Stimulated activated CD4-positive, alpha-beta T cell treated with anti-CD3 and anti-CD28 coated beads, Interleukin-4, amount 100 ng/mL, for 4 hours (primary cell): ENCODE measurements at places on chromosomes 1 and 21.

GRCh38 chr1:80018348-80018747 lies 1011.8 kb upstream of the ADGRL4 start:
- no peak for DNase-seq

- DNase-seq: no peak
These were observed 173.4 kb downstream of the TOMM20 start for GRCh38 chr1:234955107-234955731.

GRCh38 chr1:57949168-57949567 lies 525.3 kb upstream of the DAB1 start:
- no peak for DNase-seq

GRCh38 chr1:165036403-165036802 lies 320.1 kb downstream of the LMX1A start:
- DNase-seq: no peak

DNA sequence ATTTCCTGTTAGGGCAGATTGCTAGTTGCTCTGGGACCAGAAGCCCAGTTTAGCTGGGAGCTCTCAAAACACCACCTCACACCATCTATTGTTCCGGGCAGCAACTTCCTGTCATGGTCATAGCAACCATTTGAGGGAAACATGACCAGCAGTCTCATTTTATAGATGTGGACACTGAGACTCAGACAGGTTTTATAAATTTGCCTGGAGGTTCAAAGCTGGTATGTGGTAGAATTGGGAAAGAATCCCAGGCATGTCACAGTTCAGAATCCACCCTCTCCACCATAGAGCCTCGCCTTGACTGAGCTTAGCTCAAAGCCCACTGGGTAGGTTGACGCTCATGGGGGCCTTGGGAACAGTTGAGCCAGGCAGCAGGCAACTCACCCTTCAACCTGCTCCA lies 14.0 kb upstream of the TRIM67 start:
- DNase-seq: no peak

DNA sequence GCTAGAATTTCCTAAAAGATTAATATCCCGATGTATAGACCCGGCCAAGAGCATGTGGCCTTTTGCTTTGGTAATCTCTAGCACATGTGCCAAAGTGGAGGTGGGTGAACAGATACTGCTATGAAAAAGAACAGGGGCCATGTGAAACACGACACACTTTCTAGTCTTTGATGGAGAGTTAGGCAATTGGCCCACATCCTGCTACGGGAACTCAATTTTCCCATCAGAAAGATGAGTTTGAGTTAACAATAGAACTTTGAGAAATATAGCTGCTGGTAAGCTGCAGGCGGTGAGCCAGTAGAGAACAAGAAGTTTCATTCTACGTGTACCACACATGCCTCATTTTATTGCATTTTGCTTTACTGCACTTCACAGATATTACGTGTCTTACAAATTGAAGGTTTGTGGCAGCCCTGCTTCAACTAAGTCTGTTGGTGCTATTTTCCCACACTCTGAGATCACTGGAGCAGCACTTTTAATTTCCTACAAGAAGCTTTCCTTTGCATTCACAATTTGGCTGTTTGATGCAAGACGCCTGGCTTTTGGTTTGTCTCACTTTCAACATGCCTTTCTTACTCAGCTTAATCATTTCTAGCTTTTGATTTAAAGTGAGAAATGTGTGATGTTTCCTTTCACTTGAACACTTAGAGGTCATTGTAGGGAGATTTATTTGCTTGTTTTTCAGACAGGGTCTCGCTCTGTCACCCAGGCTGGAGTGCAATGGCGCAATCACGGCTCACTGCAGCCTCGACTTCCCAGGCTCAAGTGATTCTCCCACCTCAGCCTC lies 46.3 kb downstream of the HTR6 start:
- DNase-seq: no peak

GRCh38 chr21:40845441-40845995 lies 1.4 kb downstream of the DSCAM start:
- DNase-seq: no peak

DNA sequence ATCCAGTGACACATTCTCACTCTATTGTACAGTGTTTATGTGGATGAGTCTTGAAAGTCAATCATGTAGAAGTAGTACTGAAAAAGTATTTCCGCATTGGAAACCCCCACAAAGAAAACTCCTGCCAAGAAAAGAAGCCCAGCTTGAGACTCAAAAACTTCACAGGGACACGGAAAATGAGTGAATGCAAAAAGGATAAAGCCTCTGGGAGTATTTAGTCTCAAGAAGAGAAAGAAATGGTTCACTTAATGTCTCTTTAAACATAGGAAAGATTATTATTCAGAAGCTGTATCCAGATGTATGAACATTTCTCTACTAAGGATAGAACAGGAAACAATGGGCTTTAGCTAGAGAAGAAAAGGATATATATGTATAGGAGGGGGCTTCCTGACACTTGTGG lies 304.5 kb downstream of the BARHL2 start:
- DNase-seq: no peak

DNA sequence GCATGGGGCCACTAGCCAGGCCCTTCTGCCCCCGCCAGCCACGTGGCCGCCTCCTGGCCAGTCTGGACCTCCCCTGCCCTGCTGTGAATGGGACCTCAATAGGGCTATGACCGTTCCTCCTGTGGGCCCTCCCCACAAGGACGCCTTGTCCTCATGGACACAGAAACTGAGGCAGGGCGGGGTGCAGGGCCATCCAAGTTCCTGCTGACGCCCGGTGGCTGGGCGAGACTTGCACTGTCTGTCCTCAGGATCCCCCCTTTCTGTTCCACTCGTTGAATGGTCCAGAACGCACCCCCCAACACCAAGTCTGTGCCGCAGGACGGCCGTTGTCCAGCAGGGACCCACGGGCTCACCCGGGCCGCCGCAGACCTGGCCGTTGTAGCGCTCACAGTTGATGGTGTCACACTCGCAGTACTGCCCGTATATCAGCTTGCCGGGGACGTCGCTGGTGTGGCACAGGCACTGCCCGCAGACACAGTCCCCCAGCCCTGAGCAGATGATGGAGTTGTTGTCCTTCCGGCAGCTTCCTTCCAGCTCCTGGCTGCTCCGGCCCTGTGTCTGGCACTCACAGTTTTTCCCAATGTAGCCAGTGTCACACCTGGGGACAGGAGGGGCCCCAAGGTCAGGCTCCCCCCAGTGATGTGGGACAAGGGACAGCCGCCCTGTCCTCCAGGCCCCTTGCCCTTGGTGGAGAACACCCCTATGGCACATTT lies 16.3 kb upstream of the PTTG1IP start:
- DNase-seq: no peak

DNA sequence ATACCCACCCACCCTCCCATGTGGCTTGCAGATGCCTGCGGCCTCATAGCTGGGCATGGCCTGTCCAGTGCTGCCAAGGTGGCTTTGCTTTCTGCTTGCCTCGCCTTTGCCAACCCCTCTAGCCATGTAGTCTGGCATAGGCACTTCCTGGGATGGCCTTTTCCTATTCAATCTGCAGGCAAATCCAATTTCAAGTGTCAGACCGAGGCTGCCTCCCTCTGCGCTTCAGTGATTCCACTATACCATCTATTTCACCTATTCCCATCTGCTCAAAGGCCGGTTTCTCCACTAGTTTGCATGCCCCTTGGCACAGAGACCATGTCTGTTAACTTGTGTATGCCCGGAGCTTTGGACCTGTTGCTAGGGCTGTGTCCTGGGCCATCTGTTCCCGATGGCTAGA lies 3.8 kb upstream of the ZBTB21 start:
- no peak for DNase-seq

DNA sequence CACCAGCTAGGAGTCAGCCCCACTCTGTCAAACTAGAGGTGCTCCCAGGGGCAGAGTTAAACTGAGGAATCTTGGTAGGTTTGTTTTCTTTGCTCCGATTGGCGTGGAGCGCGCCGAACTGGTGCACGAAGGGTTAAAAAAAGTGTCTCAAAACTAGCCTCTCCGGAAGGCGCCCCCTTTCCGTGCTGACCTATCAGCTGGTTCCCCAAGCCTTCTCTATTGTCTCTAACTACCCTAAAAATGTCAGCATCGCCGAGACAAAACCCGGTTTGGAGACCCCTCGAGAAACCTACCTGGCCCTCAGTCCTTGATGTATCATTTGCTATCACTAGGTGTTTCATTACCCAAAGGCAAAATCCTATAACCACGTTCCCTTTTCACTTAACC lies 2.2 kb downstream of the TGFB2 start:
- DNase-seq: no peak

- DNase-seq: no peak
These were observed 12.1 kb upstream of the TAS1R2 start for GRCh38 chr1:18871401-18872070.

GRCh38 chr21:35051287-35051818 lies 2.3 kb upstream of the RUNX1 start:
- DNase-seq: peak; percentile 82

DNA sequence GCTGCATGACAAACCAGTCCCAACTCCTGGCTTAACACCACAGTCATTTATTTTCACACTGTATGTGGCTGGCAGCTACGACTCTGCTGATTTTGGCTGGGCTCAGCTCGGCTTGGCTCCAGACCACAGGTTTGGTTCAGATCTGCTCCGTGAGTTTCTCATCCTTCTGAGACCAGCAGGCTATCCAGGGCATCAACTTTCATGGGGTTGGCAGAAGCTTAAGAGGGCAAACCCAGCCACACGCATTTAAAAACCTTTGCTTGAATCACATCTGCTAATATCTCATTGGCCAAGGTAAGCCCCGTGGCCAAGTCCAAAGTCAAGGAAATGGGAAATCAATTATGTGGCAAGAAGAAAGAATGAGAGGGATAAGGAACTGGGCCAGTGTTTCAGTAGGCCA lies 574.2 kb downstream of the MATN1 start:
- no peak for DNase-seq

DNA sequence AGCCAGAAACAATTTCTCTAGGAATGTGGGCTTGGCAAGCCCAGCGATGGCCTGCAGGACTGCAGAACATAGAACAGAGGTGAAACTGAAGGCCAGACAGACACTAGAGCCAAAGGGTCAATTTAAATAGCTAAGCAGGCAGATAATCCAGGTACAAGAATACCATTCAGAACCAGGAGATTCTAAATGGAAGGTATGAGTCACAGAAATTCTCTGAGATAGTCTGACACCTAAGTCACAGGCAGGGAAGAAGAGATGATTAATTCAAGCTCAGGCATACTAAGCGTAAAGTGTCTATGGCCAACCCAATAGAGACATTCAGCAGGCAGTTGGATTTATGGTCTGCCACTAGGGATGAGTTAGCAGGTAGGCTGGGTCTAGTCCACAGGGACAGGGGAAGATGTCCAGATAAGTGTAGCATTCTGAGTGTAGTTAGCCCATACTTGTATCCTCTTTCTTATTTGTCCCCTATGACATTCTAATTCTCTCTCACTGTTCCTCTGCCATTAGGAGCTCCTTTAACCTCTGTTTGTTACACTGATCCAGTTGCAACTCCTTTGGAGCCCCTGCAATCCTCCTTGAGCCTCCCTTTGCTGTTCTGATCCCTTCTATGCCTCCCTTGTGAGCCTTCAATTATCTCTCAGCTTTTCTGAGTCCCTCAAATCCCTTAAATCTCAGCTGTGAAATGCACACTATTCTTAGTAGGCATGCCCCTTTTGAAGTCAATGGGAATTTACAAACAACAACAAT lies 383.8 kb downstream of the LMO4 start:
- no peak for DNase-seq

DNA sequence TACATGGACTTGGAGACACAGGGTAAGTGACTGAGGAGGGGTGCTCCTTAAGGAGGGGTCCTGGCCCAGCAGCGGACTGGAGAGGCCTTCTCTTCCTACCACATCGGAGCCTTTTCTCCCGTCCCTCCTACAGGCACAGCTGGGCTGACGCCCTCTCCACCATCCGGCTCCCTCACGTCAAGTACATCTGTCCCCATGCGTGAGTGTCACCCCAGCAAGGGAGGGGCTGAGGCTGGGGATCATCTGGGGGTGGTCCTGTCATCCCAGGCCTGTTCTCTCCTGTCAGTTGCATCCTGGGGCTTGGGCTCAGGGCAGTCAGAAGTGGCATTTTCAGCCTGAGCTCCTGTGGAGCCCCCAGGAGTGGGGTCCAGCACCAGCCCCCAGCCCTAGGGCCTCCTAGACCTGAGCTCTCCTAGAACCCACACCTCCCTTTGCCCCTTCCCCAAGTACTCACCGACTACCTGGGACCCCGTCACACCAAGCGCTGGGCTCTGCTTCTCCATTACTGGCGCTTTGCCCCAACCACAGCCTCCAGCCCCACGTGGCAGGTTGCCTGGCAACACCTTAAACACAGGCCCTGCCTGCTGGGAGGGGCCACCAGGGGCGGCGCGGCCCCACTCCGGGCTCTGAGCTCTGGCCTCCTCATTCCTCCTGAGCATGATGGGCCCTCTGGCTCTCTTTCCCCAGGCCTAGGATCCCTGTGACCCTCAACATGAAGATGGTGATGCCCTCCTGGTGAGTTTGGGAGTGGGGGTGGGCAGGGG lies 2.3 kb downstream of the LYPLA2 start:
- no peak for DNase-seq

GRCh38 chr1:14253676-14254075 lies 344.8 kb upstream of the KAZN start:
- no peak for DNase-seq

DNA sequence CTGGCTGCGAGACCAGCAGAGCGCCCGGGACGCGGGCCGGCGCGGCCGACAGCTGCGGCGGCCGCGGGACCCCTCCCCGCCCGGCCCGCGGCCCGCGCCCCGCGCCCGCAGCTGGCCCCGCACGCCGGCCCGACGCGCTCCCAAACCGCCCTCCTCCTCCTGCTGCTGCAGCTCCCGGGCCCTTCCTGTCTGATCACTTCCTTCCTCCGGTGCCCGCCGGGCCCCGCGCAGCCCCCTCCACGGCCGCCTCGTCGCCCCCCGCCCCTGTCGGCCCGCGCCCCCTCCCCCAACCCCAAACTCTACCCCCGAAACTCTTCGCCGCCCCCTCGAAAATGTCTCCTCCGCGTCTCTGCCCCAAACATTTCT lies 594 bp downstream of the LUZP1 start:
- no peak for DNase-seq

GRCh38 chr1:170885551-170885950 lies 49.8 kb upstream of the MROH9 start:
- DNase-seq: no peak

- DNase-seq: no peak
These were observed 10.1 kb upstream of the CACYBP start for GRCh38 chr1:174989536-174990220.

- DNase-seq: no peak
These were observed 235.3 kb downstream of the PRDM2 start for GRCh38 chr1:13935336-13935735.

- DNase-seq: no peak
These were observed 5.0 kb downstream of the TAF5L start for GRCh38 chr1:229620876-229621275.

- no peak for DNase-seq
These were observed 148.2 kb downstream of the NFIA start for GRCh38 chr1:61230523-61230922.
